ENCODE measurements at places on chromosomes 5 and 9. TPM values are rescaled to one million over a fixed set of nuclear protein-coding genes. Genes with fewer than 3 reads are reported as not detected.
A peak's percentile ranks its signal among the peaks of the same experiment; 100 is the strongest.

The RNF183 gene
- not detected for total RNA-seq

GRCh38 chr9:33265211-33265865, 489 bp downstream of the CHMP5 start:
- DNase-seq: peak; percentile 51
- peaks cover 43% of the 10 kb centered on the region for H3K36me3 ChIP-seq
- H3K4me1 ChIP-seq: peaks cover 17% of the 10 kb centered on the region
- peak overlapping the region; percentile 50 for H3K27ac ChIP-seq
- no peaks in the 10 kb centered on the region for H3K27me3 ChIP-seq

The GPX3 gene
- 3.0 TPM for total RNA-seq

DNA sequence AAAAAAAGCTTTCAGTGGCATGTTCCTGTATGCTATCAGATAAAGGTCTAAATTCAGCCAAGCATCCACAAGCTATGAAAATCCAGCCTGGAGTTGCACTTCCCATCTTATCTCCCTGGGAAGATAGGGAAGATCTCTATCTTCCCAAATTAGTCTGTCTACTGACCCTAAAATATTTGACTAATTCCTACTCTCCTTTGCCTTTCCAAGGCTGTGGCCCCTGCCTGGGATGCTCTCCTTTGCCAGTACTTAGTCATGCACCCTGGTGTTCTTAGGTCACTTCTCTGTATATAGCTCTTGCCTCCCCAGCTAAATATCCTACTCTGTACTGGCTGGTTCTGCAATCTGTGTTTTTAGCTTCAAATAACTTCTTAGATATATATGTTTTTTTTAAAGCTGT, 44.0 kb upstream of the PLPP1 start:
- H3K27me3 ChIP-seq: no peaks in the 10 kb centered on the region
- H3K4me1 ChIP-seq: peaks cover 10% of the 10 kb centered on the region
- H3K27ac ChIP-seq: no peak overlapping the region
- no peaks in the 10 kb centered on the region for H3K36me3 ChIP-seq
- no peak overlapping the region for H3K4me3 ChIP-seq
- peak; percentile 51 for DNase-seq

DNA sequence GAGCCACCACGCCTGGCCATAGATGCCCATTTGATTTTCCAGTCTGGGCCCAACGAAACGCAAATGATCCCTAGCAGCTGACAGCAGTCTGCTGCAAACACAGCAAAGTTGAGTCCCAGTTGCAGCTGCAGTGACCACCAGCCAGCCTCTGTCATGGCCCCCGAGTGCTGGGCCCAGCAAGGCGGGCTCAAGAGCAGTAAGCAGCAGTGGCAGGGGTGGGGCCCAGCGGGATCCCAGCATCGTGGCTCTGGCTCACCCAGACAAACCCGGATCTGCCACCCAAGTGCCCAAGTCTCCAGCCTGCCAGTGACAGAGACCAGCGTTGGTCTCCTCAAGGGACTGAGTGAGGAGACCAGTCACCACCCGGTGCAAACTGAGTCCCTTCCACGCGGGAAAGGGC, 6.9 kb upstream of the LTC4S start:
- no peaks in the 10 kb centered on the region for H3K4me1 ChIP-seq
- H3K4me3 ChIP-seq: no peak overlapping the region
- no peak for DNase-seq
- H3K27me3 ChIP-seq: no peaks in the 10 kb centered on the region
- H3K36me3 ChIP-seq: no peaks in the 10 kb centered on the region
- no peak overlapping the region for H3K27ac ChIP-seq

GRCh38 chr5:80182809-80183580, 72.9 kb downstream of the SERINC5 start:
- H3K27me3 ChIP-seq: no peaks in the 10 kb centered on the region
- no peak overlapping the region for H3K4me3 ChIP-seq
- H3K27ac ChIP-seq: no peak overlapping the region
- no peaks in the 10 kb centered on the region for H3K4me1 ChIP-seq

- H3K36me3 ChIP-seq: peaks cover 7% of the 10 kb centered on the region
- DNase-seq: no peak
- H3K4me3 ChIP-seq: no peak overlapping the region
- no peaks in the 10 kb centered on the region for H3K27me3 ChIP-seq
- H3K4me1 ChIP-seq: no peaks in the 10 kb centered on the region
These were observed 23.6 kb upstream of the SARDH start for GRCh38 chr9:133761641-133762248.

DNA sequence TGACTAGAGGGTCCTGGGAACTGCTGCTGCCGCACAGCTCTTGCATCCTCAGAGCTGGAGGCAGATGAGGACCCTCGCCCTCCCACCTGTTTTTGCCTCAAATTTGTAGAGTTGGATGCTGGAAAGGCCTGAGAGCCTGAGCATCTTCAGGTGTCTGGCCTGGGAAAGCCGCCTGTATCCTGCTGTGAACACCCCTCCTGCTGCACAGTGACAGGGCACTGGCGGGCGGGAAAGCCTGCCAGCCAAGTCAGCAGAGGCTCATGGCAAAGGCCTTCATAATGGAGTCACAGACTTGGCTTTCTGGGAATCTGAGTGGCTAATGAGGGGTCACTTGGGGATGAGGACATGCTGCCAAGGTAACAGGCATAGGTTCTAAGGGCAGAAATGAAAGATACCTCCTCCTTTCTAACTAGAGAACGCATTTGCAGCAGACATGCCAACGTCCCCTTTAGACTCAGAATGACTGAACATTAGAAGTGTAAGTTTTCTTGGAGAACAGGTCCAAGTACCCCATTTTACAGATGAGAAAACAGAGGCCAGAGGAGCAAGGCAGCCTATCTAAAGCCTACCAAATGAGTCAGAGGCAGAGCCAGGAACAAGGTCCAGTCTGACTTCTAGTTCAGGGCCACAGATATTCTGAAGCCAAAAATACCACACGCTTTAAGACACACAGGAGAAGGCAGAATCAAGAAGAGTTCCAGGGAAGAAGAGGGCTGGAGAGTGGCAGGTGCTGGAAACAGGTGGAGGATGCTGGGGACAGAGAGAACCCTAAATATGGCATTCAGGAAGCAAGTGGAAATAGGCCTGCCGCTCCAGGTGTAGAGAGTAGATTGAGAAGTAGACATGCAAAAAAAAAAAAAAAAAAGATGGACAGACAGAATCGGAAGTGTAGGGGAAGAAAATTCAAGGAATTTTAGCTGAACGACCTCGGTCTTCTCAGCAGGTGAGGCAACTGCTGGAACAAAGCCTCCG, 44.1 kb downstream of the EPB41L4B start:
- no peak overlapping the region for H3K27ac ChIP-seq
- H3K4me1 ChIP-seq: no peaks in the 10 kb centered on the region
- H3K4me3 ChIP-seq: no peak overlapping the region
- DNase-seq: no peak

DNA sequence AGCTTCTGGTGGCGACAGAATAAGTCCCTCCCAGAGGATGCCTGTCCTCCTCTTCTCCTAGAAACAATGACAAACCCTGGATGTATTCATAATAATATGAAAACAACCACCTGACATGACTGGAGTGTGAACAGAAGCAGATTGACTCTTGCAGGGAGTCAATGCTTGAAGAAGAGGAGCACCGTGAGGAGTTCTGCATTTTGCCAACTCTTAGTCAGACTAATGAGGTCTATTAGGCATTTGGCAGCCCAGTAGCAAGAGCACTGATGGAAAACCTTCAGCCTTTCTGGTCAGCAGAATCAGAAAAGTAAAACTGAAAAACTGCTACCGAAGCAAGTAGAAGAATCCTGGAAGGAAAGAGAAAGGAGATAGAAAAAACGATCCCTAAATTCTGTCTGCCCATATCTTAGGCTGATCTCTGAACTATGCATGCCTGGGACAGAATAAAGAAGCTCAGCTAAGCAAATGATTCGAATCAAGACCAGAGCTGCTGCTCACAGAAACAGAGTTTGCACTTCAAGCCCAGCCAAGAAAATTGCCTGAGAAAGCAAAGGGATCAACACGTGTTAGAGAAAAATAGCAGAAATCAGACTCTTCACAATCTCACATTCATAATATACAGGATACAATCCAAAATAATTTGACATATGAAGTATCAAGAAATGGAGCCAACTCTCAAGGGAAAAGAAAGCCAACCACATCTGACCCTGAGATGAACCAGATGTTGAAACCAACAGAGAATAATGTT, 69.5 kb upstream of the OSMR start:
- no peak overlapping the region for H3K4me3 ChIP-seq
- peaks cover 5% of the 10 kb centered on the region for H3K4me1 ChIP-seq
- no peak for DNase-seq
- H3K36me3 ChIP-seq: no peaks in the 10 kb centered on the region

DNA sequence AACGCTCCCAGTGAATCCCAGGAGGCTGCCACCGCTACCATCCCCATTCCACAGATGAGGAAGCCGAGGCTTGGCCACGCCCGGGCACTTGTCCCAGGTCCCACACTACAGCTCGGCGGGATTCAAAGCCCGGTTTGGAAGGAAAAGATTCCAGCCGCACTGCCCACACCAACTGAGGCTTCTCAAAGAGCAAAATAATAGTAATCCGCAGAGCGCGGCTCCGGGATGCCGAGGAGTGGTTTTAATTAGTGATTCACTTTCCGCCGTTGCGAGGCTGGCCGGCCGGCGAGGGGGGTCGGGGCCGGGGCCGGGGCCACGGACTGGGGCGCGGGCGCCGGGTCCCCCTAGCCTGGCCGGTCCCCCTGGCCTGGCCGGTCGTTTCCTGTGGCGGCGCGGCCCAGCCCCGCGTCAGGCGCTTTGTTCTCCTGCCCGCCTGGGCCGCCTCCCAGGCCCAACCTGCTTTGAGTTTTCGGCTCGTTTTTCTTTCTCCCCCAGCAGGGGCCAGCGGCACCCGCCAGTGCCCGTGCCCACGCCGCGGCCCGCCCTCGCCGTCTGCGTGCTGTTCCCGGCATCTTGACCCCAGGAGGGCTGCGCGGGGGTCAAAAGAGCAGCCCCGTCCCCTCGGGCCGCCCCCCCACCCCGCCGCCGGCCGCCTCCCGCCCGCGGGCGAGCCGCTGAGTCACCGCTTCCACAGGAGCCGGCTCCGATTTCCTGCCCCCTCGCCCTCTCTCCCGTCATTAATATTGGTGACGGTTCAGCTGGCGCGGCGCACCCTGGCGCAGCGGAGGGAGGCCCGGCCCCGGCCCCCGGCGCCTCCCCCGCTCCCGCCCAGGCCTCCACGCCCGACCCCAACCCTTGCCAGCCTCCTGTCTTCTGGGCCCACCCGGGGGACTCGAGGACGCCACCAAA, 31.2 kb downstream of the FGF18 start:
- peak; percentile 95 for DNase-seq
- H3K27me3 ChIP-seq: no peaks in the 10 kb centered on the region
- H3K36me3 ChIP-seq: no peaks in the 10 kb centered on the region
- peaks cover 14% of the 10 kb centered on the region for H3K4me1 ChIP-seq
- peak overlapping the region; percentile 66 for H3K4me3 ChIP-seq
- H3K27ac ChIP-seq: peak overlapping the region; percentile 84

The DMRT3 gene
- not detected for total RNA-seq

The GGTA1 gene
- not detected for total RNA-seq

GRCh38 chr9:101432171-101432570, 3.4 kb downstream of the ALDOB start:
- no peaks in the 10 kb centered on the region for H3K36me3 ChIP-seq
- no peaks in the 10 kb centered on the region for H3K4me1 ChIP-seq
- H3K27ac ChIP-seq: no peak overlapping the region
- no peak for DNase-seq
- H3K4me3 ChIP-seq: no peak overlapping the region

The TRPM6 gene
- not detected for total RNA-seq

DNA sequence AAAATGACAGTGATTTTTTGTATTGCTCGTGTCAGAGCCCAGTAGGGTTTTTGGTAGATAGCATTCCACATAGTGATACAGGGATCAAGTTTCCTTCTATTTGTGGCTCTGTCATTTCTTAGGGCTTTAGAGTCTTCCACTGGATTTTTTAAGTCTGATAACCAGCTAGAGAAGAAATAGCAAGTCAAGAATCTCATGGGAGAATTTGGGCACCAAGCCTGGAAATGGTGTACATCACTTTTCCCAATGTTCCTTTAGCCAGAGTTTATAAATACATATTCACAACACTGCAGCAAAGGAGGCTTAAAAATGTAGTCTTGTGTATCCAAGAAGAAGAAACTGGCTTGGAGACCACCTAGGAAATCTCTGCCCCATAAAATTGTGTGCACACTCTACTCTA, 647.1 kb upstream of the KLF4 start:
- H3K36me3 ChIP-seq: no peaks in the 10 kb centered on the region
- no peaks in the 10 kb centered on the region for H3K27me3 ChIP-seq
- no peak overlapping the region for H3K27ac ChIP-seq
- no peak for DNase-seq
- H3K4me3 ChIP-seq: no peak overlapping the region
- no peaks in the 10 kb centered on the region for H3K4me1 ChIP-seq

The LHX3 gene
- not detected for total RNA-seq

- no peaks in the 10 kb centered on the region for H3K27me3 ChIP-seq
- no peak overlapping the region for H3K4me3 ChIP-seq
- H3K36me3 ChIP-seq: no peaks in the 10 kb centered on the region
- no peak overlapping the region for H3K27ac ChIP-seq
These were observed 113.3 kb upstream of the ZNF608 start for GRCh38 chr5:124859556-124860290.

- peak overlapping the region; percentile 28 for H3K4me3 ChIP-seq
- H3K36me3 ChIP-seq: no peaks in the 10 kb centered on the region
- peak overlapping the region; percentile 93 for H3K27ac ChIP-seq
- DNase-seq: peak; percentile 85
These were observed 364.6 kb downstream of the BRINP1 start for GRCh38 chr9:119004618-119004990.

DNA sequence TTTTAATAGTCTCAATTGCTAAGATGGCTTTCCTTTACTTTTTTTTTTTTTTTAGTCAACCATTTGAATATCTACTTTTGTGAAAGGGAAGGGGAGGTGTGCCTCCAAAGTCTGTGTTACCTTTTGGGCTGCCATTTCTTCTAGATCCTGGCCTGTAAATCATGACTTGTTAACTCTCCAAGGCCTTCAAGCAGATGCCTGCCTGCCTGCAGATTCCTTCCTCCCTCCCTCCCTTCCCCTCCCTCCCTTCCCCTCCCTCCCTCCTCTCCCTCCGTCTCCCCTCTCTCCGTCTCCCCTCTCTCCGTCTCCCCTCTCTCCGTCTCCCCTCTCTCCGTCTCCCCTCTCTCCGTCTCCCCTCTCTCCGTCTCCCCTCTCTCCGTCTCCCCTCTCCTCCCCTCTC, 73.1 kb downstream of the COMMD10 start:
- H3K4me3 ChIP-seq: no peak overlapping the region
- no peak overlapping the region for H3K27ac ChIP-seq
- no peaks in the 10 kb centered on the region for H3K4me1 ChIP-seq

The GAS1 gene
- 29.7 TPM for total RNA-seq

DNA sequence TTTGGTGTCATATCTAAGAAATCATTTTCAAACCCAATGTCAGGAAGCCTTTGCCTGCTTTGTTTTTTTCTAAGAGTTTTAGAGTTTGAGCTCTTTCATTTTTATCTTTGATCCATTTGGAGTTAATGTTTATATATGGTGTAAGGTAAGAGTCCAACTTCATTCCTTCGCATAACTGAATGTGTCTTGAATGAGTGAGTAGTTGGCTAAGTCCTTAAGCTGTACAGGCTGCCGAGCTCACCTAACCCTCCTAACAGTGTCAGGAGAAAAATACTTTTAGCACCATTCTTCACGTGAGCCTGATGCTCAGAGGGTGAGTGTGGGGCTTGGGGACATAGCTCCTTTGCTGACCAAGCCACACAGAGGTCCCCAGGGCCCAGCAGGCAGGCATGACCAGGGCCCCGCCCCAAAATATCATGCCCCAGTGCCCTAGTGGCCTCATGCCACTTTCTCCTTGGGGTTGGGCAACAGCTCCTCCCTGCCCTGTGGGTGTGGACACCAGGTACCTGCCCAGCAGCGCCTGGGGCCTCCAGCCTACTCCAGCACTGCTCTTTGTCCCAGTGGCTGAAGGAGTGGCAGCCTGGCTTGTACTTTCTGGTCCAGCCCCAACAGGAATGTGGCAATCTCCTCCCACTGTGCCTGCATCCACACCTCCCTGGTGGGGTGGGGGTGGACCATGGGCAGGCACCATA, 17.2 kb downstream of the PPARGC1B start:
- DNase-seq: no peak
- H3K4me1 ChIP-seq: peaks cover 8% of the 10 kb centered on the region
- H3K27ac ChIP-seq: no peak overlapping the region
- no peaks in the 10 kb centered on the region for H3K36me3 ChIP-seq
- H3K4me3 ChIP-seq: no peak overlapping the region

The PCDHA9 gene
- total RNA-seq: not detected

All from GM23248 (cell line).